NCI-H226 (cell line): ENCODE measurements at places on chromosomes 2 and 18.

- DNase-seq = no peak
These were observed 145.0 kb downstream of the HRH4 start for GRCh38 chr18:24605444-24605843.

DNA sequence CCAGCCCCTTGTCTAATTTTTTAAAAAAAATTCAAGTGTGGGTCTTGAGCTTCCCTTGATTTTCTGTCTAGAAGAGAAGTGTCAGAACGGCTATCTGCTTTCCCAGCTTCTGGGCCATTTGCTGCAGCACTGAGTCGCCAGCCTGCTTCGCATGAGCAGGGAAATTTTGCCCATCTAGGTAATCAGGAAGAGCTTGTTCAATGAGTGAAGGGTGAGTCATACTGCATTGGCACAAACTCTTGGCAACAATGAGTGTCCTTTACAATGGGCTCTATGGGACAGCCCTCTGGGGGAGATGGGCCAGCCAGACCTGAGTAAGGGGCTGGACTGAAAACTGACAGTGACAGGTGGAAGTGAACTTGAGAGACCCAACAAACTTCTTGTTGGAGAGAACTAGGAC lies 2.4 kb upstream of the RNF144A start:
- peak; percentile 20 for DNase-seq

DNA sequence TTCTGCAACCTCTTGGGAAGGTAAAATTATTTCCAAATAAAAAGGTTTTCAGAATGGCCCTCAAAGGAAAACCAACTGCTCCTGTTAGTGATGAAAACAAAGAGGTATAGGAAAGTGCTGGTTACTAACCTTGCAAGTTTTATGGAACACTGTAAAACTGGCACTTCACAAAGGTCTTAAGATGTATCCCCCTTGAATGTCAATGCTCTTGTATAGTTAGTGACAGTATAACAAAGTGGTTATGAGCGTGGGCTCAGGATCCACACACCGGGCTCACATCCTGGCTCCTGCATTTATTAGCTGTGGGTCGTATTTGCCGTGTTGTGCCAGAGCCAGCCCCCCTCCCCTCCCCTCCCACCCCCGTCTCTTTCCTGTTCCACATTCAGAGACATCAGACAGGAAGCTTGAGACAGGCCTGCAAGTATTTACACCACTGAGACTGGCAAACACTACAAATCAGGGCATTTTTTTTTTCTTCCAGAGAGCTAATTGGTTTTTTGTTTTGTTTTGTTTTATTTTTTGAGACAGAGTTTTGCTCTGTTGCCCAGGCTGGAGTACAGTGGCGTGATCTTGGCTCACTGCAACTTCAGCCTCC lies 9.2 kb upstream of the DNPEP start:
- DNase-seq = no peak

DNA sequence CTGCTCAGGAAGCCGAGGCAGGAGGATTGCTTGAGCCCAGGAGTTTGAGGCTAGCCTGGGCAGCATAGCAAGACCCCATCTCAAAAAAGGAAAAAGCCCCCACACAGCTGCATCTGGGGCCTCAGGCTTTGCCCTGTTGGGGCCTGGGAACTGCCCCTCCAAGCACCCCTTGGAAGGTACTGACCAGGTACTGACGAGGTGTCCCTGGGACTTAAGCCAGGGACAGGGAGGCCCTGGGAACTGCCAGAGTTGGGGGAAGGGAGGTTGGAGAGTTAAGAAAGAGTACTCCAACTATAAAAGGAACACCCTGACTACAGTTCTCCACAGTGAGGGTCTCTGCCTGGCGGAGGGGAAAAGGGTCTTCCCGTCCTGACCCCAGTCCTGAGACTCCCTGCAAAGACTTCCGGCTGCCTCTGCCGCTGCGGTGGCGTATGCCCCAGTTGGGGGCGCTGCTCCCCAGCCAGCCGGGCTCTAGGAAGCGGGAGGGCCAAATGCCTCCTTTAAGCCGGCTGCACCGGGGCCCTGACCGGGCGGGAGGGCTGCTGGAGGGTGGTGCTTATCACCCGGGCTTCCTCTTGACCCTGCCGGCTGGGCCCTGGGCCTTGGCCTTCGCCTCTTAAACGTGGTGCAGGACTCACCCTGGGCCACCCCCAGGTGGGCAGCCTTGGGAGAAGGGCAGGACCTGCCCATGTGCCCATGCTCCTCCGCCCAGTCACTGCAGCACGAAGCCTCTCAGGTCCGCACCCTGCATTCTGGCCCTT lies 12.8 kb downstream of the SLC30A3 start:
- no peak for DNase-seq

GRCh38 chr2:232584238-232584637 lies 33.7 kb downstream of the EIF4E2 start:
- no peak for DNase-seq

DNA sequence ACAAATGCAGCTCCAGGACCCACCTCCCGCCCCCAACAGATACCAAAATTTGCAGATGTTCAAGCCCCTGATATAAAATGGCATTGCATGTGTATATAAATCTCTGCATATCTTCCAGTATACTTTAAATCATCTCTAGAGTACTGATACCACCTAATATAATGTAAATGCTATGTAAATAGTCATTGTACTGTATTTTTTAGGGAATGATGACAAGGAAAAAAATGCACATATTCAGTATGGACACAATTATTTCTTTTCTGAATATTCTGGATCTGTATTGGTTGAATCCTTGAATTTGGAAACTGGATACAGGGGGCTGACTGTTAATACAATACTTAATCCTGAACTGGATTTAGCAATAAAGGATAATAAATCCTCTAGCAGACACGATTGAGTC lies 67.7 kb downstream of the FRZB start:
- no peak for DNase-seq

DNA sequence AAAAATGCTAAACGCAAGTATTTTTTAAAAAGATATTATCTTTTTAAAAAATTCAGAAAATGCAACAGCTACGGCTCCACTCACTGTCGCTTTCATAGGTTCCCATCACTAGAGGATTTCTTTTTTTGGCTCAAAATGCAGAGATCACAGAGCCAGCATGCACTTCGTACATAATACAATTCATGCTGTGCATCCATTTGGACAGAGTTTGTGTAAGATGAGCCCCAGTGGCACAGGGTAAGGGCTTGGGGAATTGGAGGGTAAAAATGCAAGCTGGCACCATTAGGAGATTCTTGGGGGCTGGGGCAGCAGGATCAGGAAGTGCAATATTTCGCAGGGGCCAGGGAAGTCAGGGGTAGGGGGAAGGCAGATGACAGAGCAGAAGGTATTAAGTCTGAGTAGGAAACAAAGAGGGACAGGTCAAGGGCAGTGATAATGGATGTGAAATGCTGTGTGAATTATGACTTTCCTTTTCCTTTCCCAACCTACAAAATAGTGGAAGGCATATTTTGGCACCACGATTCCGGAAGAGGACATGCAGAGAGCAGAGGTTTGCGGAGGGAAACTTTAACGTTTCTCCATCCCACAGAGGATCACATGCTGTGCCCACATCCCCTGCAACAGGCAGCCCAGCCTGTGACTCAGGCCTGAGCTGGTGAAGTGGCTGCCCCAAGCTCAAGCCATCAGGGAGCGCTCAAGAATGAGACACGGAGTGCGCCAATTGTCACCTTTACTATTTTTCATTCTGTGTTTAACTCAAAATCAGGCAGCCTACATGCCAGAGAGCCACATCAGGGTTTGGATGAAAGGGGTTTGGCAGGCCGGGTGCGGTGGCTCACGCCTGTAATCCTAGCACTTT lies 4.7 kb downstream of the CAPG start:
- DNase-seq = no peak

- DNase-seq = no peak
These were observed 140.9 kb downstream of the MCFD2 start for GRCh38 chr2:46774499-46775228.

DNA sequence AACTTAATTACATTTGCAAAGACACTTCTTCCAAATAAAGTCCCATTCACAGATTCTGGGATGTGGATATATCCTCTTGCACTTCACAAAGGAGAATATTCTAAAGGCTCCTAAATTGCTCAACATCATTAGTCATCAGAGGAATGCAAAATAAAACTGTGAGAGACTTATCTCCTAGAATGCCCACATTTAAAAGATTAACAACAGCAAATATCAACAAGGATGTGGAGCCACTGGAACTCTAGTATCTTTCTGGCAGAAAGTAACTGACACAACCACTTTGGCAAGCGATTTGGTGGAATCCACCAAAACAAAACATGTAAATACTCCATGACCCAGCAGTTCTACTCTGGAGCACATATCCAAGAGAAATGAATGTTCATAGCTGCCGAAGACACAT lies 4.6 kb downstream of the NEU2 start:
- peak; percentile 89 for DNase-seq

GRCh38 chr2:140747090-140747489 lies 1383.7 kb downstream of the LRP1B start:
- DNase-seq = no peak

- DNase-seq = no peak
These were observed 16.5 kb downstream of the TMEM178A start for GRCh38 chr2:39682066-39682692.

GRCh38 chr2:120456867-120457266 lies 110.9 kb downstream of the INHBB start:
- DNase-seq = no peak

DNA sequence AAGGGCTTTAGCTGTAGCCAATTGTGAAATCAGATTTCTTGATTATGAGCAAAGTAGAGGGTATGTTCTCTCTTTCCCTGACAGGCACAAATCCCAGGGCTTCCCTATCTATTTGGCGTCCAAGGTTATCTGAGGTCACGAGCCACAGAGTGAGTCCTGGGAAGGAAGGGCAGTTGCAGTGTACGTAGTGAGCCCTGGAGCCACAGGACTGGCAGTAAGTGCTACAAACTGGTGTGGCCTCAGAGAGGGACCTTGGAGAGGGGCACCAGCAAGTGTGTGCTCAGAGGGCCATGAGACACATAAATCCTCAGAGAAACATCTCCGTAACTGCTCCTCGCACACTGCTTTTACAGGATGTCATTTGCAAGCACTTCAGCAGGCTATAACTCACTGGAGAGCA lies 115.5 kb upstream of the SH3BP4 start:
- DNase-seq = peak; percentile 19

- DNase-seq = no peak
These were observed 16.2 kb downstream of the CEP68 start for GRCh38 chr2:65072181-65072970.

DNA sequence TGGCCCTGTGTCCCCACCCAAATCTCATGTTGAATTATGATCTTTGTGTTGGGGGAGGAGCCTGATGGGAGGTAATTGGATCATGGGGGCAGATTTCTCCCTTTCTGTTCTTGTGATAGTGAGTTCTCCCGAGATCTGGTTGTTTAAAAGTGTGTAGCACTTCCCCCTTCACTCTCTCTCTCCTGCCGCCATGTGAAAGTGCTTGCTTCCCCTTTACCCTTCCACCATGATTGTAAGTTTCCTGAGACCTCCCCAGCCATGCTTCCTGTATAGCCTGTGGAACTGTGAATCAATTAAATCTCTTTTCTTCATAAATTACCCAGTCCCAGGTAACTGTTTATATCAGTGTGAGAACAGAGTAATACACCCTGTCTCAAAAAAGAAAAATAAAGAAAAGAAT lies 25.5 kb downstream of the LRRFIP1 start:
- no peak for DNase-seq

GRCh38 chr18:32354518-32354917 lies 116.2 kb downstream of the GAREM1 start:
- DNase-seq = no peak

GRCh38 chr2:191538334-191538903 lies 139.5 kb upstream of the NABP1 start:
- no peak for DNase-seq

DNA sequence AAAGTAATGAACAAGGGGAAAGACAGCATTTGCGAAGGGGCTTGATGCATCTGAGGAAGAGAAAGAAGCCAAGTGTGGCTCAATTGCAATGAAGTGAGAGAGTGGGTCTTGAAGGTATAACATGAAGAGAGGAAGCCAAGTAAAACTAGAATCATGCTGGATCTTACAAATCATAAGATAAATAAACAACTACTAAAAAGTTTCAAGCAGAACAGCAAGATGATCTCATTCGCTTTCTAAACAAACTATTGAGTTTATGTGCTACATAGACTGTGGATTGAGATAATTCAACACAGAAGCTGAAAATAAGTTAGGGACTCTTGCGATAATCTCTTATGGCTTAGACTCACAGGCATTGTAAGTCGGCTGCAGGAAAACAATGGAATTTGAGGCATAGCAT lies 1310.5 kb upstream of the NRXN1 start:
- no peak for DNase-seq

DNA sequence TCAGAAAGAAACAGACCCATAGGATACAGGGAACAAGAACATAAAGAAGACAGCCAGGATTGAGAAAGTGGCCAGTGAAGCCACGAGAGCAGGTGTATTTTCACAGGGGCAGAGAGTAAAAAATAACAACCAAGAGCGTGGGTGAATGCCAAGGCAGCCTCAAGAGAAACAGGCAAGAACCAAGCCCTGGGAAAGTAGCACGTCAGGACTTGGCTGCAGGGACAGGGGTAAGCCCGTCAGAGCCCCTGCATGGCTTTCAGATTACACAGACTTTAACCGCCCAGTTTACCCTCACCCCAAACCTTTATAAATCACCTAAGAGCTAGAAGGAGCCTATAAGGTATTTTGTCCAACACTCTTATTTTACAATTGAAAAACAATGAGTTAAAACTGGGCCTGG lies 43.7 kb downstream of the ARL4C start:
- no peak for DNase-seq

- DNase-seq = no peak
These were observed 21.5 kb upstream of the DSG3 start for GRCh38 chr18:31426021-31426420.

GRCh38 chr2:84169871-84170270 lies 289.2 kb downstream of the SUCLG1 start:
- no peak for DNase-seq

GRCh38 chr2:66555091-66555490 lies 120.2 kb downstream of the MEIS1 start:
- DNase-seq = no peak

DNA sequence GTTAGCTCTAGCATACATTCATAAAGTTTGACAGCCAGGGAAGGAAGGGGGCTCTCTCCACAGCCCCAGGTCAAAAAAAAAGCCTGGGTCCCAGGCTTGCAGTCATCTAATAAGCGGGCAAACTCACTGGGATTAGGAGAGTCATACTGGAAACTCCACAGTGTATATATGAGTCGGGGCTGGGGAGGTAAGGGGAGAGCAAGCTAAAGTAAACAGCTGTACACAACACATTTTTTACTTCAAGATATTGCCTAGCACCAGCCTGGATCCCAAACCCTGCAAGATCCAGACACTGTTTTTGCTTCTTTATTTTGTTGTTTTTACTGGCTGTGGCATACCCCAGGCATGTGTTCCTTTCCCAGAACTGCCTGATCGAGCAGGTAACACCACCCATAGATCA lies 291.3 kb upstream of the TANK start:
- no peak for DNase-seq
